ENCODE measurements at places on chromosomes 6 and 20.

DNA sequence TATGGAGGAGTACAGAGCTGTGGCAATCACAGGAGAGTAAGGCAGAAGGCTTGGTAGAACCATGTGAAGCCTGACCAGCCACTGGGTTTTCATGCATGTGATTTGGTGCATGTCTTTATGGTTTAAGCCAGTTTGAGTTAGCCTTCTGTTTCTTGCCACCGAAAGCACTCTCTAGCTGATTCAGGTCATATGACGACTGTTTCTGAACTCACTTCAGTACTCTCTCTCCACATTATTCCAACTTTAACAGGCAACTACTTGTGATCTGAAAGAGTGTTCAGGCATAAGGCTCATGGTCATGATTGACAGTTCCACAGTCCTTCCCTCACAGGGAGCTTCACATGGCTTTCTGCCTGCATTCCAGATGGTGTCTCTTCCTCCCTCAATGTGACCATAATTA lies 63.3 kb upstream of the TAB2 start:
- DNase-seq, result no peak

DNA sequence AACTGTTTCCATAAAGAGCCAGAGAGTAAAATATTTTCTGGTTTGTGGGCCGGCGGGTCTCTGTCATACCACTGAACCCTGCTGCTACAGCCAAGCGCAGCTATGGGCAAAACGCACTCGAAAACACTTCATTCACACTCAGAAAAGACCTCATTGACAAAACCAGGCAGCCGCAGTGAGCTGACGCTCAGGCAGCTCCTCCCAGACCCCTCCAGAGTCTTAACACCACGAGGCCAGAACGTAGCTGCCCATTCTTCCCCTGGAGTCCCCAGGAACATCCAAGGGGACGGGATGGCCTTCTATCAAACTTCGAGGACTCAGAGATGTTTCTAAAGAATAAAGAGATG lies 35.6 kb upstream of the ZBP1 start:
- DNase-seq, result no peak

DNA sequence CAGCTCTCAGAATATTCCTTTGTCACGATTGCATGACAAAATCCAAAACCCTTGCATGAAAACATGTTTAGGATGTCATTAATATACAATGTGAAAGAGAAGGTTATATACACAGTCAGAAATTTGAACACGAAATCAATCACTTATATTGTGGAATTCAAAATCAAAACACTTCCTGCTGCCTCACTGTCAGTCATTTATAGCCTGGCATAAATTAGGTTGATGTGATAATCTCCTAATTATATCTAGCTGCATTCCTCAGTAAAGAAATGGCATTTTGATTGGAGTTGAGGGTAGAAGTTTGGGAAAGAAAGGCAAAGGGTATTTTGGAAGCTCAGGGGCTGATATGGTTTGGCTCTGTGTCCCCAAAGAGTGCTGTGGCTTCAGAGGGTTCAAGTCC lies 24.1 kb upstream of the BEND6 start:
- no peak for DNase-seq

- DNase-seq, result no peak
These were observed 36.8 kb downstream of the ZMYND8 start for GRCh38 chr20:47319517-47320252.

DNA sequence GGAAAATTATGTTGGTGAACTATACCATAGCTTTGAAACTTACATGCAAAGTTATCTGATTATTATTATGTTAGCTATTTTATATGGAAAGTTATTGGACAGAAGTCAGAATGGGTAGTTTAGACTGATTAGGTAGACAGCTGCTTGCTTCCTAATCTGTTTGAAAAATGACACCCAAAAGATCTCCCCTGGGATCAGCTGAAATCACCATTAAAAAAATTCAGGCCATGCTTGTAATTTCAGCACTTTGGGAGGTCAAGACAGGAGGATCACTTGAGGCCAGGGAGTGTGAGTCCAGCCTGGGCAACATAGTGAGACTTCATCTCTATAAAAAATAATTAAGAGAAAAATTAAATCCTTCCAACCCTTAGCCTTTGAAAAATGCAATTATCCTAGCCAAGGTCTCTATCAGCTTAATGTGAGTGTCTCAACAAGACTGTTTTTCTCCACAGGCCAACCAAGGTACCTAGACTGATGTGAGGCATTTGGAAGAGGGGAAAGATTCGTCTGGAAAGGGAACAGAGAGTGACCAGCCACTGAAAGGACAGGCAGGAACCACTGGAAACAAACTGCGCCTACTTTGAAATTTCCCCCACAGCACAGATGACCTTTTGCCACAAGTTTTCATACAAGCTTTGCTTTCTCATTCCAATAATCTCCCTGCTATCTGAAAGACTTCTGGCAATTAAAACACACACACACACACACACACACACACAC lies 232.3 kb downstream of the GMPR start:
- DNase-seq, result no peak

DNA sequence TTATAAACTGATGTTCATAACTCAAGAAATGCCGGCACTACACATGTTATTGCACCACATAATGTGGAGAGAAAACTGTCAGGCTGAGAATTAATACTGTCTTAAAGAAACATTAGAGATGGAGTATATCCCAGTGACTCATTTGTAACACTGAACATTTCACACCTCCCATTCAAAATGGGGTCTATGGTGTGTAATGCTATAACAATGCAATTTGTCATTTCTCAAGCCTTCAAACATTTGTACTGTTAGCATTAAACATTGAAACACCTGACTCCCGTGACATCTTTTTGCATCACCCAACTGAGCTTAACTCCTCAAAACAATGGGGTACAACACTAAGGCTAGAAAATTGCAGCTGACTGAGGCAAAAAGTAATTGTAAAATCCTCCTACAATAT lies 151.7 kb downstream of the DST start:
- DNase-seq, result no peak

GRCh38 chr6:83273596-83273995 lies 80.4 kb downstream of the RWDD2A start:
- no peak for DNase-seq

GRCh38 chr6:66623050-66623449 lies 916.0 kb upstream of the EYS start:
- no peak for DNase-seq

DNA sequence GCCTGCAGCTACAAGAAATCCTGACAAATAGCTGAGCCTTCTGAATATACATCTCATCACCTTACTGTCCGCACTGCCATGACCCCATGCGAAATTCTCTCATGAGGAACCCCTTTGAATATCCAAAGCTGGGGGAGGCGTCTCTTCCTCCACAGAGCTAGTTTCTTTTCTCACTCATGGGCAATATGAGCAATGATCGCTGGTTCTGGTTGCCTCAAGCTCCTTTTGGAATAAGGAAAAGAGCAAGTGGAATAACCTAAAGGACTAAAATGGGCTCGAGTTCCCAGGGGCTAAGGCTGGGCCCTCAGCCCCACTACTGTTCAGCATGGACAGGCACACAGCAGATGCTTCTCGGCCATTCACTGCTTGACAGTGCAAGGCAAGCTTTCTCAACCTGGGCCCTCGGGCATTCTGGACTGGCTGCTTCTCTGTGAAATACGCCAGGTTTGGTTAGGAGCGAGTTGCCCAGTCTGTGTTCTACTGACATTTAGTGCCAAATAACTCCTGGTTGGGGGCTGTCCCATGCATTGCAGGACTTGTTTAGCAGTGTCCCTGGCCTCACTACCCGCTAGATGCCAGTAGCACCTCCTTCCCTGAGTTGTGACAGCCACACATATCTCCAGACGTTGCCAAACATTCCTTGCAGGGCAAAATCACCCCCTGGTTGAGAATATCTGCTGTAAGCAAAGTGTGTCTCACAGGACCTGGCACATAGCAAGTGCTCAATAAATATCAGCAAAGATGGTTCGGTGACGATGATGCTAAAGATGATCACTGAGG lies 156.8 kb downstream of the CEBPB start:
- no peak for DNase-seq

- no peak for DNase-seq
These were observed 30.4 kb upstream of the IER3 start for GRCh38 chr6:30774701-30775100.

DNA sequence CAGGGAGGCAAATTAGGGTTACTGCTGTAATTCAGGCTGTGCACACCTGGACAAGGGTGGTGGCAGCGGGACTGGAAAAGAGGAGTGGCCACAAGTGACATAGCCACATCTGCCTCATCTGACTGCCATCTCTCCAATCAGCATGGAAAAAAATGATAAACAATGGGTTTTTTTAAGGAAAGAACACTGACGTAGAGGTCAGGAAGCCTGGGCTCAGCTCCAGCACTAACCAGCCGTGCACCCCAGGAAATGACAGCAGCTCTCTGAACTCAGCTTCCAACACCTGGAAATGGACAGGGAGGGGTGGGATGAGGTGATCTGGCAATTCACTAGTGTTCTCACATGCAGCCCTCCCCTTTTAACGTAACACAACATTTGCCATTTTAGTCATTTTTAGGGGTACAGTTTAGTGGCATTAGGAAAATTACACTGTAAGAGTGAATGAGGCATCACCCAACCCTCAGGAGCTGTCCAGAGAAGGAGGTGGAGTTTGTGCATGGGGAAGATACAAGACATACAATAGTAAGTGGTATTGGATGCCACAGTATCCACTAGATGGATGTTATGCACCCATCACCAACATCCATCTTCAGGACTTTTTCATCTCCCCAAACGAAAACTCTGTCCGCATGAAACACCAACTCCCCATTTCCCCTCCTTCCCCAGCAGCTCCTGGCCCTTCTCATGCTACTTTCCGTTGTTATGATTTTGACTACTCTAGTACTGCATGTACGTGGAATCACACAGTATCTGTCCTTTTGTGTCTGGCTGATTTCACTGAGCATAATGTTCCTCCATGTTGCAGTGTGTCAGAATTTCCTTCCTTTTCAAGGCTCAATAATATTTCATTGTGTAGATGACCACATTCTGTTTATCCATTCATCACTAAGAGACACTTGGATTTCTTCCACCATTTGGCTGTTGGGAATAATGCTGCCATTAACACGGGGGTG lies 215.5 kb upstream of the ECI2 start:
- DNase-seq, result no peak

DNA sequence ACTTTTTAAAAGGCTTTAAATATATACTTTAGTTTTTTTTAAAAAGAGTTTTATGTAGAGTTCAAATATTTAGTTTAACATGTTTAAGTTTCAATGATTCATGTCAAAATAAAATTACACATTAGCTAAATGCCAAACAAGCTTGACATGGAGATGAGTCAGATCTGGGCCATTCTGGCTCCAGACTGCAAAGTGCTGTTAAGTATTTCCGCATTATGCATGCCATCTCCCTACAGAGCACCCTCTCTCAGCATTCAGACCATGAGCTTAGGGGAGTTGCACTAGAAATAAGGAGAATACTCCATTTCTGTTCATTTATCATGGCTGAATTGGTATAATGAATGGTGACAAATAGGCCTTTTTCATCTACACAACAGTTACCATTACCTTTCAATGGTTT lies 21.5 kb upstream of the HS3ST5 start:
- DNase-seq, result no peak

DNA sequence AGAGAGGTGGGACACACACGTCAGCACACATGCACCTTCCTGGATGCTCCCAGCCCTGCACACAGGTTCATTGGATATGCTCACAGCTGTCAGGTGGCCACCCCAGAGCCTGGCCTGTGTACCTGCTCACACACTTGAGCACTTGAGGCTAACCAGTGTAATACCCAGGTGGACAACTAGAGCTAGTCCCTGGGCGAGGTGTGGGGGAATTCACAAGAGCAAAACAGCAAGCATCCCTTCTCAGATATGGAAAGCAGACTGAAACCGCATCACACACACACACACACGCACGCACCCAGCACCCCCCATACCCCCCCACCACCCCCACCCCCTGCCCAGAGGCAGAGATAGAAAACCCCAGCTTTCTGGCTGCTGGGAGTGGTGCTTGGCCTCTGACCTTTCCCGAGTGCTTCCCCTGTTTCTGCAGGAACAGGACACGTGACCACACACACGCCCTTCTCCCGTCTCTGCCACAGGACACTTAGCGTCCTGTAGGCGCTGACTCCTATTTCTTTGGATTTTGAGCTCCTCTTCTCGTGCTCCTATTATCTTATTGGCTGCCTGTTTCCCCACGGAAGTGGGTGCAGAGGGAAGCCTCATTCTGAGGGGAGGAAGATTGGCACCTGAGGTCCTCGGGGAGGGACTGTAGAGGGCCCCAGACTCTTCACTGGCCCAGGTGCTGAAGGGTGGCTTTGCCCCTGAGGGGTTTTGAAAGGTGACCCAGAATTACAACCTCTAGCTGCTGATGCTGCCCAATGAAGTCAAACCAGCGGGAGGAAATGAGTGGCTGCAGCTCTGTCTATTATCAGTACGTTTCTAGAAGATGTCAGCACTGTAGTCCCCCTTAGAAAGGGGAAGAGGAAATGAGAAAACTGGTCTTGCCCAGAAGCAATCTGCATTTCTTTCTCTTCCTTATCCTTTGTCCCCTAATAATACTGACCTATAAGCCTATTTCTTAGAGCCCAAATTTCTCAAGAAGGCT lies 65.8 kb downstream of the SYTL3 start:
- peak; percentile 35 for DNase-seq

- DNase-seq, result no peak
These were observed 33.9 kb upstream of the TNFRSF21 start for GRCh38 chr6:47343600-47343999.

- DNase-seq, result no peak
These were observed 311.5 kb upstream of the ID4 start for GRCh38 chr6:19525673-19526072.

GRCh38 chr6:27303613-27304272 lies 8.3 kb downstream of the POM121L2 start:
- DNase-seq, result no peak

- no peak for DNase-seq
These were observed at the start of gene HLA-G for GRCh38 chr6:29827579-29828470. Gene HLA-G, plus strand, starts transcription at chr6:29827825. Its CDS starts 20 bp downstream, at chr6:29827845.

Measured in GM18507 (cell line).